ENCODE measurements at places on chromosomes 6 and 20.
A peak's percentile ranks its signal among the peaks of the same experiment; 100 is the strongest.

DNA sequence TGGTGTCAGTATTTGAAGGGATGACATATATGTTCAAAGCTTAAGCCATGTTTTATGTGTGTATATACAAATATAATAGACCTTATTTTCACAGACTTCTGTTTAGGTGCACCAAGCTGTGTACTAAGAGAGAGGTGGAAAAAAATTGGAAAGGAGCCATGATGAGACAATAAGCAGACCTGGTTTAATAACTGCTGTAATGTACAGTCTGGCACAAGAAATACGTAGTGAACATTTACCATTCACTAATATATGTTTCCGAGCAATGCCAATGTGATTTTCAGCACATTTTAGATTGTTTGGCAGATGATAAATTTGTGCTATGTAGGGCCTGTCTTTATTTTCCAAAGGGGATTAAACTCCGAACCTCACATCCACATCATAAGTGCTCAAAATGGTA lies 116.3 kb downstream of the KHDC1L start:
- no peak for DNase-seq

- no peak for DNase-seq
Observed at GRCh38 chr6:13803581-13803980, 10.8 kb downstream of the MCUR1 start.

GRCh38 chr6:5905431-5906339 lies 101.0 kb downstream of the NRN1 start:
- DNase-seq = peak; percentile 78

DNA sequence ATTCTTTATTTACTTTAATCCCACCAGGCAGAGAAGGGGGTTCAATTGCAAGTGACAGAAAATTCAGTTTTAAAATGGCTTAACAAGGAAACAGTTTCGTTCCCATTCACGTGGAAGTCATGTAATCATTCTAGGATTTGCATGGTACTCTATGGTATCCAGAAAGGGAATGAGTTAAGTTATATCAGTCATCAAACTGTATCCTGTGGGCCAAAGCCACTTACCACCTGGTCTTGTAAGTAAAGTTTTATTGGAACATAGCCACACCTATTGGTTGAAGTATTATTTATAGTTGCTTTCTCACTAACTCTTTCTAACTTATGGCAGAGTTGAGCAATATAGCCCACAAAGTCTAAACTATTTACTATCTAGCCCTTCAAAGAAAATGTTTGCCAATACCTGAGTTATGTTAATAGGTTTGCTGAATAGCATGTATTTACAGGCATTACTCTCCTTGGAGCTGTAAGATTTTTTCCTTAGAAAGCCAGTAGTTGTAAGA lies 10.2 kb upstream of the MMS22L start:
- no peak for DNase-seq

DNA sequence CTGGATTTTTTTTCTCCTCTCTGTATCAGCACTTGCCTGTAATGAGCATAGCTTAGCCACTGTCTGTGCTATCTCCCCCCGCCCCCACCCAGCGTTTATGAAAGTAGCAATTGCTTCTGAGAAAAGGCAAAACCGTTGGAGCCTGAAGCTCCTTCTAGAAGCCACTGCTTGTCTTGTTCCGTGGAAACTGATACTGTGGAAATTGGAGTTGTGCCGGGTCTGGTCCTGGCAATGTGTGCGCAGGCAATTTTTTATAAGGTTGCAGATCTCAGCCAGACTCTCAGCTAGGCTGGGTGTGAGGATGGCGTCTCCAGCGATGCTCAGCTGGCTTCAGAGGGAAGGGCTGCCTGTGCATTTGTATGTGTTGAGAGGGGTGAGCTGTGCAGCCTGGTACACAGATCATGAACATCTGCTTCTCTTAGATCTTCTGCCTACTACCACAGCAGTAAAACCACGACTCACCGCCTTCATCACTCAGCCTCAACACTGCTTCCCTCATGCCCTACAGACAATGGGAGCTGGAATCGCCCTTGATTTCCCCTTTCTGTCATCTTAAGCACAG lies 72.4 kb upstream of the GTSF1L start:
- DNase-seq = no peak

DNA sequence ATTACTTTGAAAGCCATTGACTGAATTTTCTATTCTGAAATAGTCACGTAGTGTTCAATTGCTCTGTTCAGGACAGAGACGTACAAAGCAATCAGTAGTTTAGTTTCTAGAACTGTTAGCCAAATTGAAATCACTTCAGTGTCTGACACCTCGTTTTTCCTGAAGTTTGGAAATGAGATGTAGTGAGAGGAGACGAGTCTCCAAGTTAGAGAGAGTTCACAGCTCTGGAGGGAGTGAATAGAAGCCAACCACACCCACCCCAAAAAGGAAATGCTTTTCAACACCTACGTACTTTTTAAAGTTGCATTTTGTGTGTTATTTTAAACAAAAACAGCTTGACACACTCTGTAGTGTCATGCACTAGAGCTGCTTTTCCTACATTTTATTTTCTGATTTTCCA lies 296.0 kb downstream of the ADGRG6 start:
- DNase-seq = no peak

DNA sequence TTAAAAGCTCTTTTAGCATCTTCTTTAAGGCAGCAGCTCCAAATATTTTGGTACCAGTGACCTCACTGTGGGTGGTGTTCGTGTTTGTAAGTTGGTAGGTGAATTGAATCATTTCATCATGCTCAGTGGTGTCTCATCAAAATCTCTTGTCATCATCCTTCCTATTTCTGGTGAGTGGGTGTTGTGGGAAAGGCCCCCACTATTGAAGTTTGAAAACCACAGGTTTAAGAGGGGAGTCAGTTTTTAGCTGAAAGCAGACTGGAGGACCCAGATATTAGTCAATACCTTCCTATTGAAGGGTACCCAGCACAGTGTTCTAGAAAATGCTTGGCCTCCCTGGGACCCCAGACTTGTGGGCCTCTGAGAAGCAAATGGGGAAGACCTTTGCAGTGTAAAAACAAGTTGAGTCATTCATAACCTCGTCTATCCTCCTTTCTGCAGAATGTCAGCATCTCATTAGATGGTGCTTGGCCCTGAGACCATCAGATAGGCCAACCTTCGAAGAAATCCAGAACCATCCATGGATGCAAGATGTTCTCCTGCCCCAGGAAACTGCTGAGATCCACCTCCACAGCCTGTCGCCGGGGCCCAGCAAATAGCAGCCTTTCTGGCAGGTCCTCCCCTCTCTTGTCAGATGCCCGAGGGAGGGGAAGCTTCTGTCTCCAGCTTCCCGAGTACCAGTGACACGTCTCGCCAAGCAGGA lies 3.7 kb downstream of the PIM1 start:
- no peak for DNase-seq

DNA sequence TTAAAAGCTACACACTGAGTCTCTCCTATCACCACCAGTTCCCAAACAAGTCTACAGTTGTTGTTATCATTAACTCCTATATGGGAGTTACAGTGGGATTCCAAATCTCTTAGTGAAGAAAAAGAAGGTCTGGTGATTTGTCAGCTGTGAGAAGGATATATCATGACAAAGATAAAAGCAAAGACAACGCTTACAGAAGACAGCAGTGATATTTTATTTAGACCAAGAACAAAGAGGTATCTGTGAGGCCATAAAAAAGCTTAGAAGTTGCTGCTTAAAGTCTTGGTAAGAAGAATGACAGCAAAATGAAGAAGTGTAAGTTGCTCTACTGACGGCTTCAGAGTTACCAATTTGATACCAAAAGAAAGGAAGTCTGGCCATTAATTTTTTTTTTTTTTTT lies 47.2 kb downstream of the CHD6 start:
- DNase-seq = no peak

- peak; percentile 57 for DNase-seq
Observed at GRCh38 chr20:13336308-13337089, 115.4 kb downstream of the ISM1 start.

GRCh38 chr6:166775180-166775922 lies 148.3 kb upstream of the RPS6KA2 start:
- DNase-seq = peak; percentile 64

GRCh38 chr20:48910347-48910781 lies 11.1 kb upstream of the ARFGEF2 start:
- no peak for DNase-seq

- no peak for DNase-seq
Observed at GRCh38 chr6:47357827-47358226, 48.1 kb upstream of the TNFRSF21 start.
